ENCODE measurements at places on chromosomes 1 and 21.

DNA sequence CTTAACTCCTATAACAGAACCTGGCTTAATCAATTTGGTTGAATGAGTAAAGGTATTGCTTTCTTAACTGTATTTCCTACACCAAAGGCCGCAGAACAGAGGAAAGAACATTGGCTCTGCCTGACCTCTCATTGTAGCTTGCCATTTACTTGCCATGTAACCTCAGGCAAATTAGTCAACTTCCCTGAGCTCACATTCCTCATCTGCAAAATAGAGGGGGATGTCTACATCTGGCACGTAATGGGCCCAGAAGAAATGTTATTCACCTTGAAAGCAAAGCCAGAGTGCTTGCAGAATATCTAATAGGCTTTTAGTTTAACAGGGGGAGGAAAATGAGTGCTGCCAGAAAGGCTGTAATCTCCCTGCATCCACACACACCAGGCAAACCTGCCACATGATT, 44.3 kb downstream of the LAMC2 start:
- no peak for DNase-seq

GRCh38 chr1:9561429-9561828, 22.2 kb downstream of the SLC25A33 start:
- no peak for DNase-seq

GRCh38 chr1:32044234-32044633, 28.5 kb upstream of the TMEM39B start:
- no peak for DNase-seq

GRCh38 chr1:156167536-156167935, 14.2 kb downstream of the SEMA4A start:
- DNase-seq: no peak

DNA sequence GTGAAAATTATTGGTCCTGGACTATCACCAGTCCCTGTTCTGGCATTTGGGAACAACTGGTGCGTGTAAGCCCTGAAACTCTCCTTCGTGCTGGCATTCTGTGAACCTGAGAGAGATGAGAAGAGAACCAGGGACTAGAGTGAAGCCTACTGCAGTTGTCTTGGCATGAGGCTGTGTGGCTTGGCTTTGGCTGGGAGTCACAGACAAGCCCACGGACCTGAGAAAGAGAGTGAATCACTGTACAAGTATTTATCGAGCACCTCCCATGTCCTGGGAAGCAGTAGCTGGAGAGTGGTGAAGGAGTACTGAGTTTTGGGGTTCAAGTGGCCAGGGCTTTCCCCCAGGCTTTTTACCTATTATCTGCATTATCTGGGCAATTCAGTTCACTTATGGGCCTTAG, 63.3 kb downstream of the FGGY start:
- no peak for DNase-seq
